ENCODE measurements at places on chromosomes 12 and 14.

DNA sequence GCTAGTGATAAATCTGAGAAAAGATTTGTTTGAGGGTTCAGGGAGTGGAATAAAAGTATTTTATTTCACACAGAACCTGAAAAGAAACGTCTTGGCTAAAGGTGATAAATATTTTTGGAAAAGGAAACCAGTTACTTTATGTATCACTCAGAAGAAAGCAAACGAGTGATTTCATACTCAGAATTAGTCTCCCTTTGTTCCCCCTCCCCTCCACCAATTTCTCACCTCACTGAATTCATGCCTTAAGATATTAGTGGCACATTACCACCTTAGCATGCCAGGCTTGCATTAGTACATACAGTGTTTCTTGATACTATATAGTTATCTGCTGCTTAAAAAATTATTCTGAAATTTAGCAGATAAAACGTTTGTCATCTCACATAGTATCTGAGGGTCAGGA is 28.2 kb downstream of the G2E3 start:
- no peak for DNase-seq

GRCh38 chr12:132611620-132612019 is 1.2 kb upstream of the LRCOL1 start:
- no peak for DNase-seq

DNA sequence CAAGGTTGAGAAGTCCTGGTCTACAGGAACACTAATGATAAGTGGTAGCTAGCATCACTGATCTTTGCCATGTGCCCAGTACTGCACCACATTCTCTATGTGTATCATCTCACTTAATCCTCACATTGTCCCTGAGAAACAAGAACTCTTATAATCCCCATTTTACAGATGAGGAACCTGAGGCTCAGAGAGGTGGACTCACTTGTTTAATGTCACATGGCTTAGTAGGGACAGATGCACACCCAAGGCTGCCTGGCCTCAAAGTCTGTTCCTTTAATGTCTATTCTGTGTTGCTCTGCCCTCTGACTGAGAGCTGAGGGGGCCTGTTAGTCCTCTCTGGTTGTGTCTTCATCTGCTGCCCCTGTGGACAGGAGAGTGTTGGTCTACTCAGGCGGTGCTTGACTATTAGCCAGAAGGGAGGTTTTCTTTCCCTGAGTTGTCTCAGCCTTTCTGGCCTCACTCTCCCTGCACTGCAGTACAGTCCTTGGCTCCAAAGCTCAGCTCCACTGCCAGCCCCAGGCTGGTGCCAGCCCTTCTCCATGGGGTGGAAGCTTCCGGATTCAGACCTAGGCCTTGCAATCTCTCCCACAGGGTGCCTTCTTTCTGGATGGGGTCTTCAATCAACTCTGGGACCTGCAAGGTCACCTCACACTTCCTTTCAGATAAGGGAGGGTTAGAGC is 4.9 kb upstream of the DYNLL1 start:
- no peak for DNase-seq

DNA sequence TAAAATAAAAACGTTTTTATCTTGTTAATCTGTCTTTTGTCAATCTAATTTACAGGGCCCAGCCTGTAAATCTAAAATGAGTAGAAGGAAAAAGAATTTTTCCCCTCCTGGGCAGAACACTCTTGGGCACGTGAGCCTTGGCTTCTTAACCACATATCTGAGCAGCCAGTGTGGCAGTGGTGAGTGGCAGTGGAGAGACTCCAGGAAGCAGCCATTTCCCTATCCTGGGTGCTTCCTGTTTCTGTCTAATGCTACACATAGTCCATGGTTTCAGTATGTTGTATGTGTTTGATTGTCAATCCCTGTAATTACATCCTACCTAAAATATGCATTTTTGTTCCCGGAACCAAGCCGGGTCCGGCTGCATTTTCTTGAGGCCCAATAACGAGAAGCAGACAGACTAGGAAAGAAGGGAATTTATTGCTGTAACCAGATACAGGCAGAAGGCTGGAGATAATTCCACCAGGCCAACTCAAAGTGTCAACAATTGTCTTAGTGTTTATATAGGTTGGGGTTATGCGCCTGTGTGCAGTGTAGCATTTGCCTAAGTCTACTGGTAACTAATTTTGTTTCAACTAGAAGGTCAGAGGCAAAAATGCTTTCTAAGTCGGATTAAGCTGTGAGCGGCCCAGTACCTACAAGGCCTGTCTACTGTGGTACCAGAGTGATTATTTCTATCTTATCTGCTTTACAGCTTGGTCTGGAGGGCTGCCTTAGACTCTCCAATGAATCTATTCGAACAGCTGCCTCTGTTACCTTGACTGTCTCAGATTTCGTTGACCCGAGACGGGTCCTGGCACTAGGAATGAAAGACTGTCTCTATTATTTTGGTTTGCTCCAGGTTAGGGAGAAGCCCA is 82.4 kb upstream of the RESF1 start:
- DNase-seq, result peak; percentile 20

GRCh38 chr12:65232476-65233077 is 45.9 kb upstream of the MSRB3 start:
- no peak for DNase-seq

DNA sequence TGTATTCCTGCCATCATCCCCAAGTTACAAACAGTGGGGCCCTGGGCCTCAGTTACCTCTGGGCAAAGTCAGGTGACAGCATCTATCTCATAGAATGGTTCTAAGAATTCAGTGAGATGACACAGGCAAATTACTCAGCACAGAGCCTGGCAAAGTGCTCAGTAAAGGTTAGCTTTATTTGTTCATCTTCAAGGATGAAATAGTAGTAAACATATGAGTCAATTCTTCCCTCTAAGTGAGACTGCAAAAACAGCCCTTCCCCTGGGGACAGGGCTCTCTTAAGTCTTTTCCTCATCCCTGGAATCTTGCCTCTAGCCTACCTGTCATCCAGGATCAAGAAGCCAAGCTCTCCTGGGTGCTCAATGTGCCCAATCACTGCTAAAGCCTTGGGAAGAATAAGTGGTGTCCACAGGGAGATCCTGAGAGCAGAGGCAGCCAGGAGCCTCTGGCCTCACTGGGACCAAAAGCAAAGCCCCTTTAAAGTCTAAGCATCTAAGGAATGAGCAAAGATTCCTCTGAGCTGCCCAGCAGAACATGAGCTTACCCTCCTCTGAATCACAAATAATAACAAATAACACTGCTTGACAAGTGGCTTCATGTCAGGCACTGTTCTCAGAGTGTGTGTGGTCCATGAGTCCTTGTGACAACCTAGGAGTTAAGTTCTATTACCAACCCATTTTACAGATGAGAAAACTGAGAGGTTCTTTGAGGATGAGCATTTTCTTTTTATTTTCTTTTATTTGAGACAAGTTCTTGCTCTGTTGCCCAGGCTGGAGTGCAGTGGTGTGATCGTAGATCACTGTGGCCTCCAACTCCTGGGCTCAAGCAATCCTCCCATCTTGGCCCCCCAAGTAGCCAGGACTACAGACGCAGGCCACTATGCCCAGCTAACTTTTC is 12.1 kb downstream of the NUAK1 start:
- DNase-seq, result no peak

DNA sequence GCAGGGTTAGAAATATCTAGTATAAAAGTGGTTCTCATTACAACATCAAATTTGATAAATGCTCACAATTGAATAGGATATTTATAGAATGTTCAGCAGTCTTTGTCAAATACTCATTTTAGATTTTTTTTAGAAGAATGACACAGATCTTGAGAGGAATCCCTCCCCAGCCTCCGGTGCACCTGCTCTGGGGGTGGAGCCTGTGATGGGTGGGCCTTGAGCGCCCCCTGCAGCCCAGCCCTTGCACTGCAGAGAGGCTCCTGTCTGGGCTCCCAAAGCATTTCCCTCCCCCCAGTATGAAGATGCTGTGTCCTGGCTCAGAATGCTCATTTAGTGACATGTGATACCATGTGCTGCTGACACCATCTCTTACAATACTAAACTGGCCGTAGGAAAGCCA is 792.3 kb downstream of the TMEM121 start:
- DNase-seq, result no peak

- peak; percentile 19 for DNase-seq
Measured at GRCh38 chr14:68476212-68477109, 316.4 kb downstream of the ZFP36L1 start.

DNA sequence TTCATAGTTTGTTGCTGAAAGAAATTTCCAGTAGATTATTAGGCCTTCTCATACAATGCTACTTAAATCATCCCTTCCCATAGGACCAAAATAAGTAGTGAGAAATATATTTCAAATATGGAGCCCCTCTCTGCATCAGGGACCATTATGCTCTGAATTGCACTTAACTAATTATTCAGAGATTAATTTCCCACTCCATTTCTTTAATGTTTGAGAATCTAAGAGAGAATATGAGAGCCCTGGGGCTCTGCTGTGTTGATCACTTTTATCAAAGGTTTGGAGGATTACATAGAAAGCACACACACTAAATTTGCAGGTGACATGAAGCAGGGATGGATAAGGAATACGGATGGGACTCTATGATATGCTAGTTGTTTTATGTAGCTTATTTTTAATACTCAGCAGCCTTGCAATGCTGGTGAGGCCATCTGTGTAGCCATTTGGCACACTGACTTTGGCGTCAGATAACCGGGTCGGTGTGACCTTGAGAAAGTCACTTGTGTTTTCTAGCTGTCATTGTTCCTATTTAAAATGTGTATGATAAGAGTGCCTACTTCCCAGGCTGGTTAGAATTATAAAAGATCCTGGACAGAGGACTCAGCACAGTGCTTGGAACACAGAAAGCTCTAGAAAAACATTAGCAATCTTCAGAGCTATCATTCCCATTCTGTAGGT is 49.9 kb upstream of the FBXO21 start:
- DNase-seq, result no peak

GRCh38 chr12:75975702-75976101 is 55.9 kb downstream of the PHLDA1 start:
- DNase-seq, result no peak

- no peak for DNase-seq
Measured at GRCh38 chr12:88775742-88776151, 195.5 kb upstream of the KITLG start.

Data from NCI-H82 (cell line).